ENCODE measurements at places on chromosomes 3 and 15. TPM values are rescaled to one million over a fixed set of nuclear protein-coding genes. Genes with fewer than 3 reads are reported as not detected.

SGO1 gene
- polyA plus RNA-seq, result 0.15 TPM

ST6GAL1 gene
- polyA plus RNA-seq, result 20.5 TPM

DCLK3 gene
- not detected for polyA plus RNA-seq

ANKRD34C gene
- not detected for polyA plus RNA-seq

MUC20 gene
- not detected for polyA plus RNA-seq

FOXP1 gene
- 42.6 TPM for polyA plus RNA-seq

IQCF2 gene
- polyA plus RNA-seq, result not detected

CADM2 gene
- not detected for polyA plus RNA-seq

KCNMB2 gene
- polyA plus RNA-seq, result not detected

FANCD2OS gene
- not detected for polyA plus RNA-seq

SLC24A5 gene
- not detected for polyA plus RNA-seq

SLCO2A1 gene
- not detected for polyA plus RNA-seq

BFSP2 gene
- polyA plus RNA-seq, result not detected

FMN1 gene
- 0.28 TPM for polyA plus RNA-seq

DNA sequence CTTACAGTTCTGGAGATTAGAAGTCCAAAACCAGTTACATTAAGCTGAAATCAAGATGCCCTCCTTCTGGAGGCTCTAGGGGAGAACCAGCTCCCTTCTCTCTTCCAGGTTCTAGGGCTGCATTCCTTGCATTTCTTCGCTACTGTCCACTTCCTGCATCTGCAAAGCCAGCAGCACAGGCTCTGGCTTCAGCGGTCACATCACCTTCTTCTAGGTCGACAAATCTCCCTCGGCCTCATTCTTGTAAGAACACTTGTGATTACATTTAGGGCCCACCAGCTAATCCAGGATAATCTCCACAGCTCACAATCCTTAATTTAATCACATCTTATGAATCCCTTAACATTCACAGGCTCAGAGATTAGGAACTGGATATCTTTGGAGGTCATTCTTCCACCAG lies 73.8 kb downstream of the MINAR1 start:
- no peak for DNase-seq

DNA sequence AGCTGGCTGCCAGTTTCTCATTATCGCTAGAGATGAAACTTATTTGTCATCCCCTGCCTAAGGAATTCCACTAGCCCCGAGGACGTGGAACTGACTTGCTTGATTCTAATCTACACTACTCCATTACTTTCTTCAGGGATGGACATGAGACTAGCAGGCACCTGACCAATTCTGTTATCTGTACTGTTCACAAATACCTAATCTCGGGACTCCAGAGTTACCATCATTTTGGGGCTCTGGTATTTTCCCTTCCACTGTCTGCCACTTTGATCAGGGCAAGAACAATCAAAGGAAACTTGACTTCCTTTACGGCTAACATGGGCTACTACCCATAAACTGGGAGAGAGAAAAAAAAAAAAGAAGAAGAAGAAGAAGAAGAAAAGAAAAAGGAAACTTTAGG lies 27.8 kb downstream of the BMF start:
- no peak for DNase-seq

DNA sequence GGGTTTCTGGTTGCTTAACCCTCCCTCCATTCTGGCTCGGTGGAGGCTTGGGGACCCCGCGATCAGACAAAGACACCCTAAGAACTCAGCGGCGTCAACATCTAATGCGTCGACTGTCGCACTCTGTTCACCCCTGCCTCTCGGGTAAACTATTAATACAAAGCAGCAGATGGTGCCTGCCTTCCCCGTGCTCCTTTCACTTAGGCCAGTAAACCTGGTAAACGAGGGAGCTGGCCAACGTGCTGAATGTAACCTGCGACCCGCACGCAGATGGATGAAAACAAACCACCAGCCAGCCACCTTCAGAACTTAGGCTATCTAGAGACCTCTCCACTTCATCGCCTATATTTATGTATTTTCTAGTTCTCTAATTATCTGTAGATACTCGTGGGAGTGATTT lies 848 bp upstream of the CADPS start:
- no peak for DNase-seq

- DNase-seq, result no peak
Observed at GRCh38 chr3:138898301-138898700, 48.6 kb downstream of the FOXL2 start.

- DNase-seq, result no peak
Observed at GRCh38 chr15:99167201-99167600, 62.3 kb downstream of the SYNM start.

GRCh38 chr3:12833222-12834161 lies 7.9 kb downstream of the RPL32 start:
- no peak for DNase-seq

GRCh38 chr15:72180761-72181324 lies 16.7 kb downstream of the GRAMD2A start:
- DNase-seq, result no peak

DNA sequence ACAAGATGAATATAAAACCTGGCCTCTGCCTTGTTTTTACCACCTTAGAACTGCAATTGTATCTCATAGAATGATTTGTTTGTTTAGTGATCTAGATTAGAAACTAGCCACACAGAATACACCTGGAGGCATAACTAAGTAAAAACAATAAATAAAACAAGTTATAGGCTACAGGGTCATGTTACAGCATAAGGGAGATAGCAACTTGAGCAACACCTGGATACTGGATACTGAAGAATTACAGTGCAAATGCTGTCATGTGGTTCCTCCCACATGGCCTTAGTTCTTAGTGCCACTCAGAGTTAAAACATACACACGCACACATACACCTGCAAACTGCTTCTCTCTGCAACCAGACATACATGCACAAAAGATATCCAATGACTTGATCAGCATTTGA lies 563.4 kb upstream of the DPPA4 start:
- no peak for DNase-seq

DNA sequence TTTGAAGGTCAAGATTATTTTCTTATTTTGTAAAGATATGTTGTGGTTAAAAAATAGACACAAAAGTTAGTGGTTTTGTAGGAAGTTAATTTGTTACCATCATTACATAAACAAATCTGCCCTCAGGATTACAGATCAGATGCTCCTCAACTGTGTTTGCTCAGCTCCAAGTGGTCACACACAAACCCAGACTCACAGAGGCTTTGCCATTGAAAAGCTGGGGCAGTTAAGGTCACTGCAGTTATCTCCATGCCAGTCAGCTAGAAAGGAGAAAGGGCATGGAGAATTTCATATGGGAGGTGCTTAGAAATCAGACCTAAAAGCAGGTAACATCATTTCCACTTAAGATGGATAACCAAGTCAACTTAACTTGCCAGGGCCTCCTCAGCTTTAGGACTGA lies 825.7 kb upstream of the GBE1 start:
- DNase-seq, result no peak

- no peak for DNase-seq
Observed at GRCh38 chr3:73561494-73561893, 63.2 kb downstream of the PDZRN3 start.

- DNase-seq, result no peak
Observed at GRCh38 chr15:38883987-38884386, 319.4 kb upstream of the RASGRP1 start.

- no peak for DNase-seq
Observed at GRCh38 chr3:128476659-128477058, 10.0 kb upstream of the DNAJB8 start.

- no peak for DNase-seq
Observed at GRCh38 chr3:49721896-49722781, 1.6 kb downstream of the GMPPB start.

- DNase-seq, result no peak
Observed at GRCh38 chr15:74136814-74137536, 6.6 kb downstream of the ISLR2 start.

- DNase-seq, result no peak
Observed at GRCh38 chr3:28699283-28699682, 350.7 kb upstream of the AZI2 start.

- DNase-seq, result no peak
Observed at GRCh38 chr3:155938409-155938808, 68.0 kb downstream of the GMPS start.

DNA sequence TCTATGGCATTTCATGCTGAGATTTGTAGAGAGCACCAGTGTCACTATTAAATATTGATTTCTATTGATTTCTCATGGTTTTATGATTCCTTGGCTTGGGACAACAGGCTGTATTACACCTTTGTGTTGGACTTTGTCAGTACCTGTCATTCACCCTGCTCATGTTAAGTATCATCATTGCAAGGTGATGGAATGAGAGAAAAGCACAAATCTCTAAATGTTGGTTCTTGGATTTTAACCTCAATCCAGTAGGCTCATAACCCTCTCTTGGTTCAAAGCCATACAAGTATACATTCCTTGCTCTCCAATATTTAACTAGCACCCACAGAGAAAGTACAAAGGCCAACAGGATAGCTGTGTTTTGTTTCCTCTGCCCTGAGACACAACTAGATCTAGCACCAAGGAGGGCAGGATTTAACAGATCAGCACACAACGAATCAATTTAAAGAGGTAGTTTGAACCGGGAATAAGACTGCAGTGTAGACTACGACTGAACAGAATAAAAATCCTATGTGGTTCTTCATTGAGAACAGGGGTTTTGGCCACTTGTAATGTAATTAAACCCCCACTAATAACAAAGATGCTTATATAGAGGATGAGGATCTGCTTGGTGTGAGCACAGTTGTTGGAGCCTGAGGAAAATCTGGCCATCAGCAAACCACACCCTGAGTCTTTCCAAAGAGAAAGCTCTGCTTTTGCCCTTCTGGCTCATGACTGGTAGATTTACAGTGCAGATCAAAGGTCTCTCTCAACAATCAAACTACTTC lies 78.0 kb upstream of the TNFSF10 start:
- no peak for DNase-seq

GRCh38 chr3:130606336-130606735 lies 89.4 kb downstream of the COL6A6 start:
- no peak for DNase-seq

- DNase-seq, result no peak
Observed at GRCh38 chr15:38424101-38424552, 29.8 kb upstream of the FAM98B start.

GRCh38 chr3:147619921-147620560 lies 210.9 kb downstream of the ZIC1 start:
- DNase-seq, result no peak

DNA sequence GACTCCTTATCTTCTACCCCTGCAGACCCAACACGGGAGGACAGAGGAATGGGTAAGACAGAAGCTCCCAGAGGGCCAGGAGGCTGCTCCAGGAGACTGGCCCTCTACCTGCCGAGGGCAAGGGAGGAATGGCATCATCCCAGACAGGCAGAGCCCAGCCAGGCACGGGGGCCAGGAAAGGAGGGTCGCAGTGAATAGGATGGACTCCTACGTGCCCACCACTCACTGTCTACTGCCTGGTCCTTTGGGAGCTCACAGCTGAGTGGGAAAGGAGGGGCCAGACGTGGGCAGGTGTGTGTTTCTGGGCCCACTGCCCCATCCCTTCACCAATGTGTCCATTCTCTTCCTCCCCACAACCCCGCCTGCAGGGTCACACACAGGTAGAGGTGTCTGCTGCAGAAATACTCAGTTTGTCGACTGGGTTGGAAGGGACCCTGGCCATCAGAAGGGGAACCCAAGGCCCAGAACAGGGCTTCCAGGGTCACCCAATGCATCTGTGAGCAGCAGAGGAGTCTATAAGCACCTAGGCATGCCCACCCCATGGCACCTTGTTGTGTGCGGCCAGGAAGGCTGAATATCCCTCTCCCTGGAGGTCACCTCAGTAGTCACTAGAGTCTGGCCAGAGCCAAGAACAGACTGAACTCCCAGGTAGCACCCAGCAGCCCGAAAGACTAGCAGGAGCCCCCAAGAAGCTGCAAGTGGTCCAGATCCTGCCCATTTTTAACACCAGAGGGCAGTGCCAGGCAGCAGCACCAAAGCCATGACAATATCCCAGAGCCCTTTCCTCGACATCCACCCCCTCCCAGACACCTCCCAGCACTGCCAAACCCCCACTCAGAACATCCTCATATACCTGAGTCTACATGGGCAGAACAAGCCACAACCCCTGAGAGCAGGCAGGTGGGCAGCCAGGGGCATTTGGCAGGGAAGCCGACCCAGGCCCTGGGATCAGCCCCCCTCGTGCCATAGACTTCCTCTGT lies 24.0 kb downstream of the TKT start:
- no peak for DNase-seq

DNA sequence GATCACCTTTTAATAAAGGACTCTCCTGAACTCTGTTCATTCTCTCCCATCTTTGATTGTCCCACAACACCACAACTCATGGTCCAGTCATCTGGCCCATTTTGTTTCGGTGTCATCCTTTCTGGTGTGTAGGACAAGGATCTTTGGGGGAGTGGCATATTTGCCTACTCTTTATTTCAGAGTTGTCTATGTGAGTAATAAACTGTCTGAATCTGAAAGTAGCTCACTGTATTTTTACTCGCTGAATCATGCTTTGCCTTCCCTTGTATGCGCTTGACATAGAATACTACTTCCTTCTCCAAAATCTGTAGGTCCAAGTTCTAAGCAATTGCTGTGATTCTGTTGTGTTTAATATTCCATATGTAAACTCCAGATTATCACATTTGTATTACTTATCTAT lies 29.9 kb upstream of the NOX5 start:
- no peak for DNase-seq

GRCh38 chr3:10552631-10552943 lies 47.2 kb upstream of the ATP2B2 start:
- no peak for DNase-seq

- no peak for DNase-seq
Observed at GRCh38 chr3:16375891-16376290, 110.9 kb downstream of the OXNAD1 start.

- DNase-seq, result no peak
Observed at GRCh38 chr3:52454250-52454937, 553 bp upstream of the TNNC1 start.

GRCh38 chr15:80384432-80384831 lies 19.8 kb upstream of the ARNT2 start:
- DNase-seq, result no peak

- no peak for DNase-seq
Observed at GRCh38 chr3:134312873-134313846, 61.1 kb downstream of the AMOTL2 start.

- DNase-seq, result no peak
Observed at GRCh38 chr3:56557831-56558170, 826 bp downstream of the CCDC66 start.

- no peak for DNase-seq
Observed at GRCh38 chr3:73727117-73727821, 102.5 kb upstream of the PDZRN3 start.

GRCh38 chr3:100057716-100058575 lies 56.4 kb downstream of the FILIP1L start:
- DNase-seq, result no peak

- DNase-seq, result no peak
Observed at GRCh38 chr3:134378818-134379217, 4.6 kb upstream of the AMOTL2 start.

- DNase-seq, result no peak
Observed at GRCh38 chr3:18258492-18258891, 166.6 kb downstream of the SATB1 start.
